ENCODE measurements at places on chromosomes 6 and 20.

DNA sequence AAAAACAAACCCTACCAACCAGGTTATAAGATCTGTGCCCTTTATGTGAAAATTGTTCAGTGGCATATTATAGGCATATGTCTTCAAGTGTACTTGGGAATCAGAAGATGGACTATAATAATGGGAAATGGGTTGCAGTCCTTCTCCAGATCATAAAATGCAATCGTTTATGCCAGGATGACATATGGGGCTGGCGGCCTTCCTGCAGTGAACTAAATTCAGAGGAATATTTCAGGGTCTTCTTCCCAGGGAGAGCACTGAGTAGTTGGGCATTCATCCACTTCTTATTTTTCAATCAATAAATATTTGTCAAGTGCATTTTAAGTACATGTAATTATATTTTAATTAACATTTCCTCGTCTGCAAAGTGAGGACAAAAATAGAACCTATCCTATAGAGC, 176.2 kb upstream of the CNR1 start:
- DNase-seq = no peak

DNA sequence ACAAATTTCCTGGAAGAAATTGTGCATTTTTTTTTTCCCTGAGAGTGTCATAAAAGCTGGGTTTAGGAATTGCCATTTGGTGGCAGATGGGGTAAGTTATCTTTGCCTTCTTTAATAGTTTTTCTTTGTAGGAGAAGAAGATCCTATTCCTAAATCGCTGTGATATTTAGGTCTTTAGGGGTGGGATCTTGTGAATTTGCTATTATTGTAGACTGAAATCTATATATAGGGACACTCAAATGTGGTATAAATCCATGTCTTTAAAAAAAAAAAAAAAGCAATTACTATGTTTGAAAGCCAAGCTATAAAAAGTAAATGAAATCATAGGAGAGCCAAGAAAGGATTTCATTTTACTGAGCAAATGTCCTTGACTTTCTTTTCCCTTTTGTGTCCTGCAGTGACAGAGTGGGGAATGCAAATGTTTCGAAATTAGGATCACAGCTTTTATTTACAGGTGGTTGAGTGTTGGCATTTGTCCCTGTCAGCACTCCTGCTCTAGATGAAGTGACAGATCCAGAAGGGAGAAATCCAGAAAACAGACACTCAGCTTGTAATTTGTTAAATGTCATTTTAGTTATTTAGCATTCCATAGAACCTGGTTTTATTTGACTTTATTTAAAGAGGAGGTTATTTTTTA, 29.4 kb downstream of the TIAM2 start:
- no peak for DNase-seq

GRCh38 chr20:53652859-53653517, 59.3 kb upstream of the ZNF217 start:
- no peak for DNase-seq

GRCh38 chr6:167336844-167337630, 12.2 kb downstream of the TTLL2 start:
- DNase-seq = no peak

GRCh38 chr6:163814494-163815364, 400.2 kb downstream of the QKI start:
- DNase-seq = no peak

DNA sequence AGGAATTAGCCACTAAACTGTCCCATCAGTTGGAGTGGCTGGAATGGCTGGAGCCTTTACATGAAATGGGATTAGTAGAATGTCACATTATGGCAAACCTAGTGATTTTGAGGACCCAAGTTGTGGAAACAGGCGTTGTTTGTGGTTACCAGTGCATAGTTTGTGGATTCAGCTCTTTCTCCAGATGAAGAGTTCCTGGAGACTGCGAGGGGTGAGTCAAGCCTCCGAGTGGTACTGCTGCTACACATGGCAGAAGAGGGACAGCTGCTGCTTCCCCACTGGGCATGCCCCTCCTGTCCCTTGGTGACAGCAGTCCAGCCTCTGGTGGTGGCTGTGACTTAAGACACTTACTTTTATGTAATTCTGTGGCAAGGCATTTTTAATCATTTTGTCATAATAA, 94.2 kb upstream of the SCP2D1 start:
- DNase-seq = no peak

DNA sequence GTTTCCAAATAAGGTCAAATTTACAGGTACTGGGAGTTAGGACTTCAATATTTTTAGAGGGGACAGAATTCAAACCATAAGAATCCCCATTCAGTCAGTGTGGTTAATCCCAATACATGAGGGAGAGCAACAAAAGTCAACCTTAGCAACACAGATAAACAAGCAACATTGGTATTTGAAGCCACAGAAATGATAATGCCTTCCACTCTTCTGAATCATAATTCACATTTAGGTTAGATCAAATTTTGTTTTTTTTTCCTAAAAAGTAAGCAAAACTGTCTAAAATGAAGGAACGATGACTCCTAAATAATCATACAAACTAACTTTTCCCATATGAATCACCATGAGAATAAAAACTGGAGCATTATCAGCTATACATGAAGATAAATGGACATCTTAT, 246.0 kb upstream of the TENT5A start:
- DNase-seq = no peak

DNA sequence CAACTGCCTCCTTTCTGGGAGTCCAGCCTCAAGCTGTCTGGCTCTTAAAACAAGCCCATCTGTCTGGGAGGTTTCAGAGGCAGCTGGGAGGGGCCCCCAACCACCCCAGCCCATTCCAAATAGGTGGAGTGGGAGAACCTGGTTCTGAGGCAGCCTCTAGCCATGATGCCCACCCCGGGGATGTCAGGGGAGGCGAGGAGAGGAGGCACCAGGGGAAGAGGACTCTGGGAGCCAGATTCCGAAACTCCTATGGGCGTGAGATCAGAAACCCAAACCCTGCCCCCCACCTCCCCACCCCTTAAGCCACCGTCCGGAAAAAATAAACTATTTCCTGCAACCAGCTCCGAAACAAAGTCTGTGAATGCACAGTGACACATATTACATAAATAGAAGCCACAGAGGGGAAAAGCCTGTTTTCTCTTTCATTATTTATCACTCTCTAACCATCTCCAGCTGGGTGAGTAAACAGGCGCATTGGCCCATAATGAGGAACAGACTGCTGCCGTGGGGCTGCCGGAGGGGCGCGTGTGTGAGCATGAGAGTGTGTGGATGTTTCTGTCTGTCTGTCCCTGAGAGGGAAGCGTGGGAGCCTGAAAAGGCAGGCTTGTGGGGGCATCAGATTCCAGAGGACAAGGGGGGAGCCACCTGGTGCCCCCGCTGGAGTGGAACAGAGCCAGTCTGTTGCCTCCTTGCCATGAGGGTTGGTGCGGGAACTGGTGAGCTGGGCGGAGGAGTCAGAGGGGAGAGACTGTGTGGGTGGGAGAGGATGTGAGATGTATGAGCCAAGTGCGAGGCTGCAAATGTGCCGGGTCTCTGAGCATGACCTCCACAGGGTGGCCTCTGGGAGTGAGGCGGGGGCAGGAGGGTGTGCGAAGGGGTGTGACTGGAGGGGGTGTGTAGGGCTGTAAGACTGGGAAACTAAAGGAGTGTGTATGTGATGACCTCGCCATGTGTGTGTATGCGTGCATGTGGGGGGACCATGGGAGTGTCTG, 14.3 kb upstream of the FOXP4 start:
- DNase-seq = no peak

GRCh38 chr20:44136579-44137265, 50.3 kb downstream of the JPH2 start:
- DNase-seq = no peak

- no peak for DNase-seq
Observed at GRCh38 chr20:46150943-46151342, 32.8 kb downstream of the CD40 start.

- DNase-seq = no peak
Observed at GRCh38 chr6:14616656-14617055, 499.1 kb downstream of the CD83 start.

DNA sequence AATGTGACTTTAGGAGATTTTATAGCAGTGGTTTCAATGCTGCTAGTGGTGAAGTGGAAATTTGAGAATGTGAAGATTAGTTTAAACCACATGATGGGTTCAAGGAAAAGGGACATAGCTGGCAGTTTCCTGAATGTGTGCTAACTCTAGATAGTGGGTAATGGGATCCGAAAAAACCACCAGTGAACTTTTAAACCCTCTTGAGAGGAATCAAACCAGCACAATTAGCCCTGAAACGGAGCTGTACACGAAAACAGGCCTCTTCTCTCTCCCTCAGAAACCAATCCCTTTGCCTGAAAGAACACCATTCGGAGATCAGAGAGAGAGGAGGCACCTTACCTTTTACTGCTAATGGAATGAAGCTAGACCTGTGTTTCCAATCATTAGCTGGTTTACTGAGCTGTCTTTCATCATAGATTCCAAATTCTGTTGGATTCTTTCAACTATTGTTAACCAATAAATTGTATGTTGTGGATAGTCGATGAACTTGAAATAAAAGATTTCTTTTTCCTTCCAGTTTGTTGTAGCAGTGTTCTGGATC, 103.9 kb downstream of the AIG1 start:
- no peak for DNase-seq

DNA sequence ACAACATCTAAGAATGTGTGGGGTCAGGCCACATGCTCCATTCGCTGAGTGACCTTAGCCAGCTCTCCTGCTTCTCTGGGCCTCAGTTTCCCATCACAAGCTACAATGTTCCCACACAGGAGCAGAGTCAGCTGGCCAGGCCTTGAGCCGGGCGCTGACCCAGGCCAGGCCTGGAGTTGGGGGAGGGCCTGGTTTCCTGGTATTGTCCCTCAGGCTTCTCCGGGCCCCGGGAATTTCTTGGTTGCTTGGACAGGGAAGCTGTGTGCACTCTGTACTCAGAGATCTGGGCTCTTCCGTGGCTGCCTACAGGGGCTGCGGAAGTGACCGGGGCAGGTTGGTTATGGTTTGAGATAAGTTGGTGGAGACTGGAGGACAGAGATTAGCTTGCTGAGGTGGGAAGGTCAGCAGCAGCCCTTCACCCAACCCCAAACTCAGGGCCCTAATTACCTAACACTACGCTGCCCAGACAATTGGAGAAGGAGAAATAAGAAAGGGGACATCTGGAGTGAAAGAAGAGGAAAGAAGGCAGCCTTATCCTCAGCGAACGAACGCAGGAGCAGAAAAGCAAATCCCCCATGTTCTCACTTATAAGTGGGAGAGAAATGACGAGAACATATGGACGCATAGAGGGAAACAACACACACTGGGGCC, 6.2 kb downstream of the TGM2 start:
- DNase-seq = no peak

Measured in vagina (tissue), 2 donors.